ENCODE measurements at places on chromosomes 16 and 17.
A peak's percentile ranks its signal among the peaks of the same experiment; 100 is the strongest.

- DNase-seq = no peak
These were observed 59.0 kb downstream of the MSI2 start for GRCh38 chr17:57315061-57316015.

DNA sequence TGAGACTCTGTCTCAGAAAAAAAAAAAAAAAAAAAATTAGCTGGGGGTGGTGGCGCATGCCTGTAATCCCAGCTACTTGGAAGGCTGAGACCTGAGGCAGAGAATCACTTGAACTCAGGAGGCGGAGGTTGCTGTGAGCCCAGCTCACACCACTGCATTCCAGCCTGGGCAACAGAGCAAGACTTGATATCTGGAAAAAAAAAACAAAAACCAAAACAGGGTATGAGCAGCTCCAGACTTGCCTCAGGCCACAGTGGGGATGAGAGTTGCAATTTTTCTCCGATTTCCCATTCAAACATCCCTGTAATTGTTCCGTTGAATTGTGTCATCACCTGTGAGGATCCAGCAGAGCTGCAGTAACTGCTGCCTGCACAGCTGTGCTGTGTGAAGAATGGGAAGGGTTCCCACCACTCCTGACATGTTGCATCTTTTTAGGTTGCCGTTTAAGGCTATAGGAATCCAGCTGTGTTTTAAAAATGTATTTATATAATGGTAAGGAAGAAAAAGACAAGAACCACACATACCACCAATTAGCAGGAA lies 150.0 kb downstream of the VPS53 start:
- no peak for DNase-seq

GRCh38 chr16:86881861-86882273 lies 303.5 kb downstream of the FOXL1 start:
- DNase-seq = no peak

DNA sequence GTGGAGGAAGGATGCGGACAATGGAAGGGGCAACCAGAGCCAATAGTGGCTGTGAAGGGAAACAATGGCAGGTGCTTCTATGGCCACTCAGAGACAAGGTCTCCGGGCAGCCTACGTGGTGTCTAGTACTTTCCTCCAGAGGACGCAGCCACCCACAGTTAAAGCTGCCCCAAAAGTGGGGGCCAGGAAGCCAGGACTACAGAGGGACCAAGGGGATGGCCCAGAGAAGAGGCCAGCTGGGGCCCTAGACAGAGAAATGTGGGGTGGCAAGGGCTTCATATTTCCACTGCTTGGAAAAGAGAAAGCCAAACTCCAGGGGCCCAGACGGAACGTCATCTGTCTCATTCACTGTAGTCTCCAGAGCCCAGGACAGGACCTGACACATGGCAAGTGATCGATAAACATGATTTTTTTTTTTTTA lies 837 bp upstream of the PER1 start:
- DNase-seq = peak; percentile 62

DNA sequence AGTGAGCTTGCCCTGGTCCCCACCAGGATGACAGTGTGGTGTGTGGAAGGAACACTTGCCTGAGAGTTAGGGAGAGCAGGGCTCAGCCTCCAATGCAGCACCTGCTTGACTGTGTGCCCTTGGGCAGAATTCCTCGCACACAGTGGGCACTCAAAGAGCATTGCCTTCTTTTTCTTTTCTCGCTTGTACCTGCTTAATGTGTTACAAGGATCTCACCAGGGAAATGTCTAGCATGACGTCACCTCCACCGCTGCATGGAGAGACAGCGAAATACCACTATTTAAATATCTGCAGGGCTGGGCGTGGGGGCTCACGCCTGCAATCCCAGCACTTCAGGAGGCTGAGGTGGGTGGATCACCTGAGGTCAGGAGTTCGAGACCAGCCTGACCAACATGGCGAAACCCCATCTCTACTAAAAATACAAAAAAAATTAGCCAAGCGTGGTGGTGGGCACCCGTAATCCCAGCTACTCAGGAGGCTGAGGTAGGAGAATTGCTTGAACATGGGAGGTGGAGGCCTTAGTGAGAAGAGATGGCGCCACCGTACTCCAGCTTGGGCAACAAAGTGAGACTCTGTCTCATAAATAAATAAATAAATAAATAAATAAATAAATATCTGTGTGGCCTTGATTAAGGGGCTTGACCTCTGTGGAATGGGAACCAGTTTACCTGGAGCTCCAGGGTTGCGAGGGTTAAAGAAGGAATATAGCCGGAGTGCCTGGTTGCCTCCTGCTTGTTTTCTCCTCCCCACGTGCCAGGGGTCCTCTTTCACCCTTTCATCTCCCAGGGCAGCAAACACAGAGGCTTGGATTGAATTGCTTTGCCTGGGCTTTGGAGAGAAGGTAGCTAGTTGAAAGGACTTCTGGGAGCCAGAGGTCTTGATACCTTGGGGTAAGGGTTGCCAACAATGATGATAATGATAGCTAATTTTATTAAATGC lies 16.3 kb downstream of the SNX29 start:
- DNase-seq = no peak

GRCh38 chr17:2841606-2842005 lies 45.4 kb downstream of the RAP1GAP2 start:
- DNase-seq = no peak

DNA sequence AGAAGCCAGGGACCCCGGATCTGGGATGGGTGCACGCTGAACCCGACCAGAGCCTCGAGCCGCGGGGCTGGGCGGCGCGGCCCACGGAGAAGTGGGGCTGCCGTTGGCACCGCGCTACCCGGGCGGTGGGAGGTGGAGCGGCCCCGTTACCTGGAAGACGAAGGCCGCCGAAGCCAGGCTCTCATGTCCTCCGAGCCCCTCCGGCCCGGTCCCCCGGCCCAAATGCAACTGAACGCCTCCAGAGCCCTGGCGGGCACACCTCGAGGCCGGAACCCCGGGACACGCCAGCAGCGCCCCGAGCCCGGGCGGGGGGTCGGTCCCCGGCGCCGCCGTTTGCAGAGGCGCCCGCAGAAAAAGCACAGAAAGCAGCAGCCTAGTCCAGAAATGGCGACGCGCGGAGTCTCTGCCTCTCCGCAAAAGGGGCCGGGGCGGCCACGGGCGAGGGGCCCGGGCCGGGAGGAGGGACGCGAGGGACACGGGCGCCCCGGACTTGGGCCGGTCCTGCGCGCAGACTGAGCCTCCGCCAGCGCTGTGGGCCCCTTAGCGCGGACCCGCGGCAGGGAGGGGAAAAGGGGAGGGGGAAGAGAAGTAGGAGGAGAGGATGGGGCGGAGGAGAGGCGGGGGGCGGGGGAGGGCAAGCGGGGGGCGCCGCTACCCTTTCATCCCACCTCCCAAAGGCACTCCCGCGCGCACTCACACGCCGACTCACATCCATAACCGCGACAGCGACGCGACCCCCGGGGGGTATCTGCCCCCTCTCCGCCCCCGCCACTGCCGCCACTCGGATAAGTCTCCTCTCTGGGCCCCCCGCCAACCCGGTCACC lies 1.4 kb downstream of the AXIN2 start:
- peak; percentile 69 for DNase-seq

GRCh38 chr17:12296209-12296625 lies 275.5 kb downstream of the MAP2K4 start:
- no peak for DNase-seq

DNA sequence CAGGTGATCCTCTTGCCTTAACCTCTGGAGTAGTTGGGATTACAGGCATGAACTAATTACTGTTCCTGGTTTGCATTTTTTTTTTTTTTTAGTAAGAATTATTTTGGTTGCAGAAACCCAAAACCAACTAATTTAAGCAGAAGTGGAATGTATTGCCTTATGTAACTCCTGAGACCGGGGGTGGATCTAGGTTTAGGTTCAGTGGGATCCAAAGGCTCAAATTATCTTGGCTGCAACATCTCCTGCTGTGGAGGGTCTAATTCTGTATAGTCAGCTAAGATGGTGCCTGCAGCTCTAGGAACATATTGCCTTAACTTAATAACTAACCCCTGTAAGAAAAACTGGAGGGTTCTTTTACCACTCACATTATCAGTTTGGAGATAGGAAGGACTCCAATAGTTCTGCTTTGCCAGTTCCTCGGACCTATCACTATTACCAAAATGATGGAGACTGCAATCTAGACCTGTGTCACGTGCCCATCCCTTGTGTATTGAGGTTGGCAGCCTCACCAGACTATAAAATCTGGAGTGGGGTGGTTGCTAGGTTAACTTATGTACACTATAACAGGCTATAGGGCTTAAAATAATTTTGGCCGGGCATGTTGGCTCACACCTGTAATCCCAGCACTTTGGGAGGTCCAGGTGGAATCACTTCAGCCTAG lies 8.5 kb downstream of the SNTB2 start:
- no peak for DNase-seq

GRCh38 chr16:11640987-11641817 lies 27.1 kb upstream of the SNN start:
- DNase-seq = no peak

DNA sequence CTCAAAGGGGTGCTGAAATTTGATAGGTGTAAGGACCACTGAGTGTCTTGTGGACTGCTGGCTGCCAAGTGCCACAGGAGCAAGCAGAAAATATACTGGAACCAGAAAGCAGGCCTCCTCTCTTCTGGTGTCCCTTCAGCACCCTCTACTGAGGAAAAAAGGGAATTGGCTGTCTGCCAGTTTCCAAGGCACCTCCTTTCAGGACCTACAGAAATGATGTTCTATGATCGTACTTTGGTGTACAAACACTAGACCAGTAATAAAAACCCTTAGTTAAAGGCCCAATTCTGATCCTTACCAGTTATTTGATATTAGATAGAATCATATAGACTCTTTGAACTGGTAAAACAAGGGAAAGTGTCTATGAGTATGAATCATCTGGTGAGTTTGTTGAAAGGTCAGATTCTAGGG lies 35.8 kb upstream of the BCAS3 start:
- peak; percentile 43 for DNase-seq

GRCh38 chr17:50297407-50297865 lies 23.2 kb downstream of the TMEM92 start:
- DNase-seq = peak; percentile 82

GRCh38 chr16:47599512-47599911 lies 138.4 kb downstream of the PHKB start:
- no peak for DNase-seq

DNA sequence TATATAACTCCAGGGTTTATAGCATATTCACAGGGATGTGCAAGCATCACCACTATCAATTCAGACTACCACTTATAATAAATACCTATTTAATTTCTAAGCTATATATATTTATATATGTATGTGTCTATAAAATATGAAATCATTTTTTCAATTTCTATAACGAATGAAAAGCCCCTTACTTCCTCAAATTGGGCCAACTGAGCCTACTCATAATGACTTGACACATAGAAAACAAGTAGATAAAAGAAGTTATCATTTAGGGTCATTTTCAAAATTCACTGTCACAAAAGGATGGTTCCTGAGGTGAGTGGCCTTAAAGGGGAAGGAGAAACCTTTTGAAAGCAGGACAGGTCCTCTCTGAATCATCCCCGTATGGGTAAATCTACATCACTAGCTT lies 114.1 kb downstream of the ADCY9 start:
- DNase-seq = no peak

- DNase-seq = peak; percentile 25
These were observed 17.6 kb downstream of the EPOP start for GRCh38 chr17:38656959-38657823.

GRCh38 chr17:80364091-80364691 lies 50.8 kb upstream of the ENDOV start:
- DNase-seq = peak; percentile 40

GRCh38 chr17:67558740-67559380 lies 158.9 kb upstream of the NOL11 start:
- DNase-seq = no peak

GRCh38 chr16:23950291-23950894 lies 114.6 kb downstream of the PRKCB start:
- DNase-seq = no peak

GRCh38 chr17:72122765-72123529 lies 2.1 kb downstream of the SOX9 start:
- no peak for DNase-seq

DNA sequence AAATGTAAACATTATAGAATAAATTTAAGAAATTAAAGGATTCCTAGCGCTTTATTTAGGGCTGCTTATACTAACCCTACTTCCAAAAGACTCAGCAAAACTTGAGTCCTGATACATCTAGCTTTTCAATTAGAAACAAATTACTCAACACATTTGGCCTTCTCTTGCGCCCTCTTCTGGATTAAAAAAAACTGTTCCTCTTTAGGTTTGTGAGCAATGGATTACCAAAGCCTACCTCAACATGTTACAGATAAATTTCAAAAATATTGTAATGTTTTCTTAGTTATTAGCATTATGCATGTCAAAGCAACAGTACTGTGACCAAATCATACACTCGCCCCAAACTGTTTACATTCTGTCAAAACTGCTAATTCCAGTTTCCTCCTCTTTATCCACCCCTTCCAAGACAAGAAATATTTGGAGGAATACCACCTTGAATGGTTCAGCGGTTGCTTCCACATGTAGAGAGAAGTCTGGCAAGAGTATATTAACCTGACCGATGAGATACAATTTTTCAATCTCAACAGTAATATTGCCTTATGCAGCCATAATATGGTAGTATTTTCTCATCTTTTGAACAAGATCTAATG lies 2.7 kb downstream of the NUFIP2 start:
- no peak for DNase-seq

DNA sequence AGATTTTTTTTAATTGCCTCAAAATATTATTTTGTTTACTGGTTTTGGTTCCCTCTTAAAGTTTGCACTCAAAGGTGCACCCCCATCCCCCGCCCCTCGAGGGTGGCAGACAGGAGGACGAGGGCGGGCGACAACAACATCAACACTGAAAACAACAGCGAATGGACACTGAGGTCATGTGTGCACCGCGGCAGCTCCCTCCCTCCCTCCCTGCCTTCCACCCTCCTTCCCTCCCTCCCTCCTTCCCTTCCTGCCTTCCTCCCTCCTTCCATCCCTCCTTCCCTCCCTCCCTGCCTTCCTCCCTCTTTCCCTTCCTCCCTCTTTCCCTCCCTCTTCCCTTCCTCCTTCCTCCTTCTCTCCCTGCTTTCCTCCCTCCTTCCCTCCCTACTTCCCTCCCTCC lies 1.5 kb upstream of the OSGIN1 start:
- DNase-seq = no peak

DNA sequence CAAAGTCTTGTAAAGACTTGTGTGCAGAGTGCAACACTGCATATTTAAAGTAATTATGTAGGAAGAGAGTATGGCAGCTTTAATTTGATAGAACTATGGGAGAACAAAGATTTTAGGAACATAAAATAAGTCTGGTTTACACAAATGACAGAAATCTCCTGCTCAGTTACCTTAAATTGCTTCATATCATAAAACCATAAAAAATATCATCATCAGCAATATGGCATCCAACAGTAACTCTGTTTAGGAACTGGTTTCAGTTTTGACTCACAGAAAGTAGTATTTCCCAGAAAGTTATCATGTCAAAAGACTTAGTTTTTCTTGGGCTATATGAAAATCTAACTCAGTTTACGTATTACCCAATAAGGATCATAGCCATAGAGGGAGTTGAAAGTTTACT lies 292.1 kb upstream of the PMFBP1 start:
- no peak for DNase-seq

All from ovary (tissue), 10 donors.